ENCODE measurements at places on chromosomes 4 and X. TPM values are rescaled to one million over a fixed set of nuclear protein-coding genes. Genes with fewer than 3 reads are reported as not detected.

Gene PNMA6F
- not detected for total RNA-seq

Gene CXCL8
- total RNA-seq, result not detected

DNA sequence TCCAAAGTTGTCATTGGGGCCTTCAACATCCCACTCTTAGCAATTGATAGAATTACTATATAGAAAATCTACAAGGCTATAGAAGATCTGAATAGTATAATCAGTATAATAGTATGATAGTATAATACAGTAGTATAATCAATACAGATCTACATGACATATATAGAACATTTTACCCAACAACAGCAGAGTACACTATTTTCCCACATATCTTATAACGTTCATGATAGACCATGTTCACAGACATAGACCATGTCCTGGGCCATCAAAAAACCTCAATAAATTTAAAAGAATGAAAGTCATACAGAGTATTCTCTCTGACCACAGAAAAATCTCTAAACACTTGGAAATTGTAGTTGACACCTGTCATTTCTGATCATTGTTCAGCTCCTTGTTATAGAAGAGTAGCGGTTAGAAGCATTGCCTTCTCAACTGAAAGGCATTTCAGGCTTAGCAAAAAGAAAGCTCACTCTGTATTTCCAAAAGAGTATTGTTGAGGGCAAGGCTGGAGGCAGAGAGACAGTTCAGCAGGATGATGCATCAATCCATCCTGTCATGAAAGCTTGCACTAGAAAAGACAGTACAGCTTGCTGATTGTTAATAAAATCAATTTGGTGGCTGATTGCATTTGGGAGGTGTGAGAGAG lies 38.8 kb upstream of the ARMCX5 start:
- no peak for DNase-seq

- DNase-seq, result no peak
Observed at GRCh38 chr4:37885496-37885895, 5.4 kb upstream of the TBC1D1 start.

DNA sequence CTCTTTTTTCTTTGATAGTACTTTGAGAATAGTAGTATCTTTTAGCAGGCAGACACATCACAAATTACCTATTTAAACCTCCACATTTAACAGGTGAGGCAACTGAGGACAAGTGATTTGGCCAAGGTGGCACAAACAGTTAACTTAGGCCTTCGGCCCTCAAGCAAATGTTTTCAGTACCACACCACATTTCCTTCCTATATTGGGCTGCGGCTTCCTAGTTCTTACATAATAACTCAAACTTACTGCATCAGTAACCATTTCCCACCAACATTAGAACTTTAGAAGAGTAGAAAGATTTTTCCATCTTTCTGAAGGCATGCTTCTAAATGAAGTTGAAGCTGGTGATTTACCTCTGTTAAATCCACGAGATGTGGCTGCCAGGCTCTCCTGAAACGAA lies 63.2 kb upstream of the SLC4A4 start:
- no peak for DNase-seq

DNA sequence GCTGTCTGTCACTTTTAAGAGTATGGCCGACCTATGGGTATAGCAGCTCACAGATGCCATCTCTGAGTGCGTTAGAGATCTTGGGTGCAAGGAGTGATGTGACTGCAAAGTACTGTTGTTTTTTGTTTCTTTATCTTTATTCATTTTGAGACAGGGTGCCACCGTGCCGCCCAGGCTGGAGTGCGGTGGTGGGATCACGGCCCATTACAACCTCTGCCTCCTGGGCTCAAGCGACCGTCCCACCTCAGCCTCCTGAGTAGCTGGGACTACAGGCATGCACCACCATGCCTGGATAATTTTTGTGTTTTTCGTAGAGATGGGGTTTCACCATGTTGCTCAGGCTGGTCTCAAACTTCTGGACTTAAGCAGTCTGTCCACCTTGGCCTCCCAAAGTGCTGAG lies 71.4 kb downstream of the CCKAR start:
- DNase-seq, result no peak

- DNase-seq, result no peak
Observed at GRCh38 chrX:89124985-89125384, 378.0 kb downstream of the CPXCR1 start.

DNA sequence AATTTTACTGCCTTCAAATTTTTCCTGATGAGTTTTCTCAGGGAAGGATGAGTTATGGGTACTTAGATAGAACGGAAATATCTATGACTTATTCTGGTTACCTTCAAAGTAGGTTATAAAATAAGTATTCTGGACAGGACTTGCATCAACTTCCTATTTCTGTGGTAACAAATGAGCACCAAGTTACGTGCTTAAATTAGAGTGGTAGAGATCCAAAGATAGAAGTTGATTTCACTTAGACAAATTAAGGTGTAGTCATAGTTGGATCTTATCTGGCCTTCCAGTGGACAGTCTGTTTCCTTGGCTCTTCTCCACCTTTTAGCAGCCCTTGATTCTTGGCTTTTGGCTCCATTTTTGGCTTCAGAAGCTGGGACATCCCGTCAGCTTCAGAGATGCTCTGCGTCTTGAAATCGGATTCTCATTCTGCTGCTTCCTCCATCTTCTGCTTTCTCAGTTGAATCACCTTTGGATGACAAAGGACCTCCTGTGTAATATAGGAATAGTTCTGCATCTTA lies 109.9 kb downstream of the ZNF518B start:
- DNase-seq, result no peak

DNA sequence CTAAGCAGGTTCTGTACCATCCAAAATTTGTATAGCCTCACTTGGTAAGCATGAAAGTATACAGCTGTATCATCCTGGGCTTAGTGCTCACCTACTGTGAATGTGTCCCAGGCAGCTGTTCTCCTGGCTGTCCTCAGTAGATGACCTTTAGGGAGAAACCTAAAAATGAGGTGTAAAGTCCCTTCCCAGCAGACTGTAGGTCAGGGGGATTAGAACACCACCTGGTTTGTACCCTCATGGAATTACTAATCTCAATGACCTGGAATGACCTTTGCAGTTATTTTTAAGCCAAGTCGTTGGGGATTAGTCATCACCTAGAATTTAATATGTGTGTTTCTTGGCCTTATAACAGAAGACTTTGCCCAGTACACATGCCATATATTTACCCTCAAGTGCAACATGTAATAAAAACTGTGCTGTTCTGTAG lies 39.1 kb upstream of the MBTPS2 start:
- DNase-seq, result no peak

Data from Right ventricle myocardium inferior (tissue), 1 donor.